Vagina (tissue), 2 donors: ENCODE measurements at places on chromosomes 6 and 20. TPM values are rescaled to one million over a fixed set of nuclear protein-coding genes. Genes with fewer than 3 reads are reported as not detected.

GRCh38 chr6:119043265-119043664, 35.2 kb downstream of the FAM184A start:
- DNase-seq = no peak

GRCh38 chr20:49961413-49961812, 21.4 kb upstream of the SNAI1 start:
- no peak for DNase-seq

The TBX18 gene
- total RNA-seq = 9.8 TPM

The AIF1 gene
- total RNA-seq = 25.0 TPM

GRCh38 chr6:5059036-5059896, 25.9 kb upstream of the PPP1R3G start:
- DNase-seq = no peak

The DLL1 gene
- total RNA-seq = 43.5 TPM

DNA sequence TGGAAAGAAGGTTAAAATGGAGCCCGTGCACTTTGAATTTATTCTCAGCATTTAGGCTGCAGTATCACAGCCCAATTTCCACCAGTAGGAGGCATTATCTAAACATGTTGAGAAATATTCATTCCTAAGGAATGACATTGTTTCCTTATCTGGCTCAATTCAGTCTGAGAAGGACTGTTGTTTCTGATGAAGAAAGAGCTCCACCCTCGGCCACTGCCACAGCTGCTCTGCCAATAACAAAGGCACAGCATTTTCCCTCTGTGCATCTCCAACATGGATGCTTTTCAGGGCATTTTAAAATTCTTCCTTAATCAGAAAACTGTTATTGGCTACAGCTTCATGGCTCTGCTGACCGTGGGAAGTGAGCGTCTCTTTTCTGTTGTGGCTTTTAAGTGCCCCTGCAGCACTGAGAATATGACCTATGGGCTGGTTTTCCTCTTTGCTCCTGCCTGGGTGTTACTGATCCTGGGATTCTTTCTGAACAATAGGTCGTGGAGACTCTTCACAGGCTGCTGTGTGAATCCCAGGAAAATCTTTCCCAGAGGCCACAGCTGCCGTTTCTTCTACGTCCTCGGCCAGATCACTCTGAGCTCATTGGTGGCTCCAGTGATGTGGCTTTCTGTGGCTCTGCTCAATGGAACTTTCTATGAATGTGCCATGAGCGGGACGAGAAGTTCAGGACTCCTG, at the start of gene CALHM5:
Gene CALHM5, plus strand, starts transcription at position 216 of the 687 bp plus-strand sequence. Its CDS starts 58 bp downstream, at position 274.
- no peak for DNase-seq

The PRPH2 gene
- total RNA-seq = not detected

DNA sequence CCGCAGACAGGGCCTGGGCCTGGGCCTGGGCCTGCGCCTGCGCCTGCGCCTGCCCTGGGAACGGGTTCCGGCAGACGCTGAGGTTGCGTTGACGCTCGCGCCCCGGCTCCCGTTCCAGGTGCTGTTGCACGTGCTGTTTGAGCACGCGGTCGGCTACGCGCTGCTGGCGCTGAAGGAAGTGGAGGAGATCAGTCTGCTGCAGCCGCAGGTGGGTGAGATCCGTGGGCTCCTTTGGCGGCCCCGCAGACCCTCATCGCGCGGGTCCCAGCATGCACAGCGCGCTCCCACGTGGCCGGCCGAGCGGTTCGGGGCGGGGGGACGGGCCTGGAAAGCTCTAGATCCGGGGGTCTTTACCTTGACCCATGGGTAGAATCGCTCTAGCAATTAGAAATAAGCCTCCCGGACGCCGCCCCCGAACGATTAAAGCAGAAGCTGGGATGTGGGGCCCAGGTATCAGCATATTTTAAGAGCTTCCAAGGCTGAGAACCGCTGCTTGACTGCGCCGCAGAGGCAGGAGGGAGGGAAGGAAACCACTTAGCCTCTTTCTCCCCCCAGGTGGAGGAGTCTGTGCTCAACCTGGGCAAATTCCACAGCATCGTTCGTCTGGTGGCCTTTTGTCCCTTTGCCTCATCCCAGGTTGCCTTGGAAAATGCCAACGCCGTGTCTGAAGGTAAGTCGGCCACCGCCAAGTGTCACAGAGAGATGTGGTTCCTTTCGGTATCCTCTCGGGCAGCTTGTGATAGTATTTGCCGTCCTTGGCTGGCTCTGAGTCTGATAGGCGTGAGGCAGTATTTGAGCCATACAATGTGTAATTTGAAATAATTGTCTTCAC, 508 bp downstream of the NOP56 start:
- DNase-seq = no peak
